Sigmoid colon (tissue), 7 donors: ENCODE measurements at places on chromosomes 7 and 10.

DNA sequence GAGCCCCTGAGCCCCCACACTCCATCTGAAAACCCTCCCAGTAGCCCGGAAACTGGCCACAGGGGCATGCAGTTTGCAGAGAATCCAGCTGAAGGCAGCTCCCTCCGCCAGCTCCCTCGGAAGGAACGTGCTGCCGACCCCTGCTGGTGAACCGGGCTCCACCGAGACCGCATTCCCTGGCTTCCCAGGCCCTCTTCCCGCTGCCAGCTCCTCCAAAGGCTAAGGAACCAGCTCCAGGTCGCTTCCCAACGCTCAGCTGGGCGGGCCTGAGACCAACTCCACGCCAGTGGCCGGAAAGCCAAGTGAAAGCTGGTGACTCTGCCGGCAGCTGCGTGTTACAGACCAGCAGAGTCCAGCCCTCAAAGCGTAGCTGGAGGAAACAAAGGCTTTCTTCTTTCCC lies 35.8 kb downstream of the GPER1 start:
- H3K4me1 ChIP-seq, result peaks cover 23% of the 10 kb centered on the region
- no peaks in the 10 kb centered on the region for H3K27me3 ChIP-seq
- H3K27ac ChIP-seq, result peak overlapping the region; percentile 74
- DNase-seq, result peak; percentile 94
- peak overlapping the region; percentile 32 for H3K4me3 ChIP-seq

DNA sequence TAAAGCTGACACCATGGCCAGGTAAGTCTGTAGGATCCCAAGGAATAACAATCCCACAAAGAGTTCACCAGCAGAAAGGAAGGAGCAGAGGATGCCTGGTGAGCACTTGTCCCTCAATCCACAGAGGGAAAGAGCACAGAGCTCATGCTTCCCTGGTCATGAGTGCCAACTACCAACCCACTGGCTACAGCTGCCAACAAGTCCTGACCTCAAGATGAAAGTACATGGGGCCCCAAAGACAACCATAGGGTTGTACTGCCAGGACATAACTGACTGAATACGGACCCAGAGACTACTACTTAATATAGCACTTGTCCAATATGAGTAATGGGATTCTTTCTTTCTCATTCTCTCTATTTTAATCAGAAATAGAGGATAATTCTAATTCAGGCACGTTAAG lies 83.3 kb downstream of the JCAD start:
- DNase-seq, result no peak
- no peaks in the 10 kb centered on the region for H3K27me3 ChIP-seq
- no peaks in the 10 kb centered on the region for H3K4me1 ChIP-seq
- H3K27ac ChIP-seq, result no peak overlapping the region

DNA sequence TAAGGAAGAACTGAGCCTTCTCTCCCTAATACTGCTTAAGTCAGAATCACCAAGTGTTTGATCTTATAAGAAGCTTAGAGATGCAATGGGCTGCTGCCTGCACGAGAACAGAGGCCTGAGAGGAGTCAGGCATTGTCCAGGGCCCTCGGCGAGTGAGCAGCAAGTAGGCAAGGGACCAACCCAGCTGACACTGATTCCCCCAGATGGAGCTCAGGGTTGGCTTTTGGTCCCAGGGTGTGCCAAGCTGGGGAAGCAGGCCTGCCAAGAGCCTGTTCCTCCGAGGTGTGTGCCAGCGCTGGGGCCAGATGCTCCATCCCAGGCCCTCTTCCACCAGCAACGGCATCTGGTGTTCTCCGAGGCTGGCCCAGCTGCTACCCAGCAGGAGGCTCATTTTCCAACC lies 222.0 kb upstream of the ZMIZ1 start:
- H3K36me3 ChIP-seq, result no peaks in the 10 kb centered on the region
- H3K27ac ChIP-seq, result peak overlapping the region; percentile 51
- H3K4me3 ChIP-seq, result no peak overlapping the region
- peak; percentile 76 for DNase-seq
- peaks cover 9% of the 10 kb centered on the region for H3K4me1 ChIP-seq

- no peaks in the 10 kb centered on the region for H3K27me3 ChIP-seq
- no peak for DNase-seq
- no peak overlapping the region for H3K27ac ChIP-seq
- no peaks in the 10 kb centered on the region for H3K4me1 ChIP-seq
- no peak overlapping the region for H3K4me3 ChIP-seq
- H3K36me3 ChIP-seq, result no peaks in the 10 kb centered on the region
These were observed 64.3 kb downstream of the EEPD1 start for GRCh38 chr7:36217211-36217960.

DNA sequence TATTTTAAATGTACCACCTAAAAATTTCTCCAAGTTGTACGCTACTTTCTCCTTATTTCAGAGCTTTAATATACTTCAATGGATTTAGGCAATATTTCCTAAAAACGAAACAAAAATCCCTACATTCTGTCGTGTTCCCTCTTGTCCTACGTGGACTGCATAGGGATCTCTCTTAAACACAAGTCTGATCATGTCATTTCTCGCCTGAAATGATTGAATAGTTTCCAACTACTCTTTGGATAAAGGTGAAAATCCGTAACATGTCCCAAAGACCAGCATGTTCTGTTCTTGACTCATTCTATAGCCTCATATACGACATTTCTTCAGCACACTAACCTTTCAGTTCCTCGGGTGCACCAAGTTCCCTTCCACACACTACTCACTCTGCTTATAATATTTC lies 17.7 kb upstream of the TPK1 start:
- no peak overlapping the region for H3K4me3 ChIP-seq
- H3K4me1 ChIP-seq, result peaks cover 3% of the 10 kb centered on the region
- no peaks in the 10 kb centered on the region for H3K27me3 ChIP-seq
- DNase-seq, result no peak

GRCh38 chr7:115728518-115728917 lies 302.0 kb downstream of the TFEC start:
- H3K36me3 ChIP-seq, result no peaks in the 10 kb centered on the region
- H3K4me3 ChIP-seq, result no peak overlapping the region
- no peak for DNase-seq

- peak overlapping the region; percentile 0 for H3K27ac ChIP-seq
- H3K27me3 ChIP-seq, result no peaks in the 10 kb centered on the region
- peaks cover 42% of the 10 kb centered on the region for H3K4me1 ChIP-seq
These were observed 87.0 kb downstream of the AUTS2 start for GRCh38 chr7:69685293-69685631.

- peak overlapping the region; percentile 77 for H3K27ac ChIP-seq
- no peaks in the 10 kb centered on the region for H3K27me3 ChIP-seq
- peaks cover 12% of the 10 kb centered on the region for H3K4me1 ChIP-seq
- no peak for DNase-seq
- no peaks in the 10 kb centered on the region for H3K36me3 ChIP-seq
These were observed 675 bp downstream of the ABRAXAS2 start for GRCh38 chr10:124802313-124802675.

DNA sequence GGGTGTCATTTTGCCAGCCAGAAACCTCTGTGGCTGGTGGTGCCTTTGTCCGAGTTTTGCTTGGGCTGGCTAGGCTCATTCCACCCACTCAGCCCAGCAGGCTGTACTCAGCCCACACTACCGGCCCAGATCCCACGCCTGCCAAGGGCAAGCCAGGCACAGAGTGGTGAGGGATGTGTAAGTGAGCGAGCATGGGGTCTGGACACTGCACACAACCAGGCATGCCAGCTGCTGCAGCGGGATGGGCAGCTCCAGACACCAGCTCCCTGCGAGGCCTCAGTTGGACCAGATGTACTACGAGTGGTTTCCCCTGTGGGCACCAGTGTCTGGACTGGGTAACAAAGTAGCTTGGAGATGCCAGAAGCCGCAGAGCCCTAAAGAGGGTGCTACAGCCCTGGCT lies 134.2 kb upstream of the C7orf33 start:
- no peaks in the 10 kb centered on the region for H3K4me1 ChIP-seq
- H3K36me3 ChIP-seq, result no peaks in the 10 kb centered on the region
- H3K4me3 ChIP-seq, result no peak overlapping the region
- no peak for DNase-seq

GRCh38 chr10:24214762-24215161 lies 5.8 kb downstream of the KIAA1217 start:
- peak overlapping the region; percentile 58 for H3K27ac ChIP-seq
- no peak overlapping the region for H3K4me3 ChIP-seq
- peaks cover 8% of the 10 kb centered on the region for H3K4me1 ChIP-seq
- H3K36me3 ChIP-seq, result peaks cover 1% of the 10 kb centered on the region

DNA sequence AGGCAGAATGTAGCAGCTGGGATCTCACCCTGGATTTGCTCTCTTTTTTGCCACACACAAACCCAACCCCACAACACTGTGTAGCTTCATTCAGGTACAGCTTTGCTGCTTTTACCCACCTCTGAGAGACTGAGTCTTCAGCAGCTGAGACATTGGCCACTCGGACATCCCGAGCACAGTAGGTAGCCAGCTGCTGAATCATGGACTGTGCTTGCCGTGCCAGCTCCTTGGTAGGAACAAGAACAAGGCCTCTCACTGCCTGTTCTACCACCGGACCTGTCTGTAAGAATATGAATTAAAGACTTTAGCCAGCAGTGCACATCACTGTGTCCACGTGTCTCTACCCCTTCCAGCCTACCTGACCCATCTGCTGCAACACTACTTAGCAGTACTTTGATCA lies 937 bp downstream of the DDX56 start:
- H3K27me3 ChIP-seq, result no peaks in the 10 kb centered on the region
- no peak for DNase-seq
- peak overlapping the region; percentile 88 for H3K4me3 ChIP-seq

DNA sequence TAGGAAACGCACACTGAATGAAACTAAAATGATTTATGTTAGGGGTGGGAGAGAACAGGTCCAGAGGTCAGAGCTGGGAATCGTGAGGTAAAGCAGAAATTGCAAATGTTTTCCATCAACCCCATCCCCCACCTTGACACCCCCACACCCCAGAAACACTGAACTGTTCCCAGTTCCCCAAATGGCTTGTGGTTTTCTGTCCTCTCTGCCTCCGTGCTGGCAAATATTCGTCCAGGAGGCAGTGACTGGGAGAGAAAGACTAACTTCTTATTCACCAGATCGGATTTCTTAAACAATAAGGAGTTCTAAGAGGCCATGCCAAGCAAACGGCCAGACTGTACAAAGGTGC lies 730 bp upstream of the RASSF4 start:
- H3K4me1 ChIP-seq, result peaks cover 43% of the 10 kb centered on the region
- no peaks in the 10 kb centered on the region for H3K36me3 ChIP-seq
- peak overlapping the region; percentile 91 for H3K27ac ChIP-seq
- peak overlapping the region; percentile 74 for H3K4me3 ChIP-seq
- no peaks in the 10 kb centered on the region for H3K27me3 ChIP-seq

GRCh38 chr10:47350671-47351640 lies 2.8 kb downstream of the RBP3 start:
- H3K27me3 ChIP-seq, result no peaks in the 10 kb centered on the region
- no peak overlapping the region for H3K27ac ChIP-seq
- DNase-seq, result no peak
- no peak overlapping the region for H3K4me3 ChIP-seq

DNA sequence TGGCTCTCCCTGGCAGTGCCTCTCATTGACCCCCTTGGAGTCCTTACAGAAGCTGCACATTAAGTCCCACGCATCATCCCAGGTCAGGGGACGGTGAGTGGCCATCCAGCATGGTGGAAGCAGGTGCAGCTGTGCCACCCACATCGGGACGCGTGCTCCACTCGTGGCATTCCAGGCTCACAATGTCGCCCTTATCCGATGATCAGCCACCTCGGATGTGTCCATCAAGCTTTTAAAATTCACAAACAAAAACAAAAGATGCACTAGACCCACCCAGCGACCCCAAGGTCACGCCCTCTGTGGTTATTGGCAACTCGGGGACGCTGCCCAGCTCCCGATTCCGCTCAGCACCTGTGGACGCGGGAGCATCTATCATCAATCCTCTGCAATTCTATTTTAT lies 530.9 kb downstream of the PTPRN2 start:
- no peaks in the 10 kb centered on the region for H3K36me3 ChIP-seq
- DNase-seq, result peak; percentile 58
- no peaks in the 10 kb centered on the region for H3K4me1 ChIP-seq
- H3K27me3 ChIP-seq, result no peaks in the 10 kb centered on the region

DNA sequence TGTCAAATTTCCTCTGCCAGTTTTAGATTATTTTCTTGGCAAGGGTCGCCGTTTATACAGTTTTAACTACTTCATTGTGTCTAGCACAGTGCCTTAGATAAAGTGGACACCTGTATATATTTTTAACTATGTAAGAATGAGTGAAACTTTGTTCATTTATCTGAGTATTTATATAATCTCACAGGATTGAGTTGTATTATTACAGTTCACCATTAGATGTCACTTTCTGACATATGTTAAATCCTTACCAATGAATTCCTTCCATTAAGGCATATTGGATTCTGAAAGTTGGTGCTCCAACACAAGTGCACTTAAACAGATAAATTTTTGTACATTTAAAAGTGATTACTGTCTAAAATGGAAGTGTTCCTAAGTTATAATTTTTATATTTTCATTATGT lies 43.0 kb downstream of the ZMYND11 start:
- no peak overlapping the region for H3K27ac ChIP-seq
- H3K27me3 ChIP-seq, result no peaks in the 10 kb centered on the region

- no peak for DNase-seq
- H3K27ac ChIP-seq, result no peak overlapping the region
- H3K4me3 ChIP-seq, result no peak overlapping the region
- no peaks in the 10 kb centered on the region for H3K27me3 ChIP-seq
- H3K4me1 ChIP-seq, result no peaks in the 10 kb centered on the region
These were observed 17.4 kb upstream of the SLC35G1 start for GRCh38 chr10:93876381-93876780.

- no peaks in the 10 kb centered on the region for H3K27me3 ChIP-seq
- H3K4me3 ChIP-seq, result no peak overlapping the region
- no peak for DNase-seq
- no peaks in the 10 kb centered on the region for H3K4me1 ChIP-seq
- H3K27ac ChIP-seq, result no peak overlapping the region
- H3K36me3 ChIP-seq, result no peaks in the 10 kb centered on the region
These were observed 46.5 kb upstream of the MSMB start for GRCh38 chr10:46092524-46093081.

- H3K4me1 ChIP-seq, result peaks cover 77% of the 10 kb centered on the region
- H3K36me3 ChIP-seq, result no peaks in the 10 kb centered on the region
- peak overlapping the region; percentile 41 for H3K4me3 ChIP-seq
- H3K27me3 ChIP-seq, result no peaks in the 10 kb centered on the region
- peak; percentile 75 for DNase-seq
- peak overlapping the region; percentile 88 for H3K27ac ChIP-seq
These were observed 95.8 kb upstream of the AGBL3 start for GRCh38 chr7:134890246-134891240.

GRCh38 chr7:91233212-91233611 lies 31.0 kb upstream of the FZD1 start:
- no peak for DNase-seq
- H3K4me1 ChIP-seq, result no peaks in the 10 kb centered on the region
- no peak overlapping the region for H3K4me3 ChIP-seq
- H3K27ac ChIP-seq, result no peak overlapping the region
- H3K27me3 ChIP-seq, result no peaks in the 10 kb centered on the region
